Erythroblast (primary cell): ENCODE measurements at places on chromosomes 13 and 19.

- DNase-seq: peak; percentile 41
Measured at GRCh38 chr19:43581467-43581866, 5.9 kb downstream of the PINLYP start.

DNA sequence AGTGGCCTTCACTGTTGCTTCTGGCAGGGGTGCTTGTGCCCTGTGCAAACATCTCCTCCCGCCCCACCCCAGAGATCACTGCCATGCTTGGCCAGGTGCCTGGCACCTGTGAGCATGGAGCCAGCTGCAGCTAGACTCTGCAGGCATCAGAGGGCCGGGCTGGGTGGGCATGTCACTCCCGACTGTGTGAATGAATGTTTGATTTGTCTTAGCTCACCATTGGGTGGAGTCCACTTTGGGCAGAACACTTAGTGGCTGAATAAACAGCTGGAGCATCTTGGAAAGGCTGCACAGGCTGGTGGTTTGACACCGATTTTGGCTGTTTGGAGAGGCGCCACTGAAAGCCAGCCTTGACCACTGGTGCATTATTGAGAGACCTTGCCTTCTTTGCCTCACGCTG lies 267.3 kb downstream of the DLEU7 start:
- DNase-seq: no peak

DNA sequence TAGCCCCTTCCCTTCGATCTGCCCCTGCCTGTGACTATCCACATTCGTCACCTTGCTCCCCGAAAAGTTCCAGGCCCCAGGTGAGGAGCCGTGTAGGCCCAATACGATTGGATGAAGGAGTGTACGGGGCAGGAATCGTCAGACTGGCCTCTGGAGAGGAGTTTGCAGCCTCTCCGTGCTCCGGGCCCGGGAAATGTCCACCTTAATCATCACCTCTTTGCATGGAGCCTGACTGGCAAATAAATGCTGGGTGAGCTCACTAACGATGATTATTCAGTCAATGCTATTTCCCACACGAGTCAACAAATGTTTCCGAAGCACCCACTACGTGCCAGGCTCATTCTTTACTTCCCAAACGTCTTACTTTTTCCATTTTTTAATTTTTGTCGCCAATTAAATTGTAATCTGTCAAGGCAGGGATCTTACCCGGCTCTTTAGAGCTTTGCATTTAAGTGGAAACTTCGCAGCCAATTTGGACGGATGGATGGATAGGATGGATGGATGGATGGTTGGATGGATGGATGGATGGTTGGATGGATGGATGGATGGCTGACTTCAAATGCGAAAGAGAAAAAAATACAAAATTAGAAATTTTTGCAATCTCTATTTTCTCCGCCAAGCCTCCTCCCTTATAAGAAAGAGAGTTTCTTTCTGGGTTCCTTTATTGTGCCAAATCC lies 45.8 kb downstream of the TGDS start:
- DNase-seq: peak; percentile 70

- peak; percentile 4 for DNase-seq
Measured at GRCh38 chr13:89150362-89150761, 1479.2 kb downstream of the SLITRK5 start.

DNA sequence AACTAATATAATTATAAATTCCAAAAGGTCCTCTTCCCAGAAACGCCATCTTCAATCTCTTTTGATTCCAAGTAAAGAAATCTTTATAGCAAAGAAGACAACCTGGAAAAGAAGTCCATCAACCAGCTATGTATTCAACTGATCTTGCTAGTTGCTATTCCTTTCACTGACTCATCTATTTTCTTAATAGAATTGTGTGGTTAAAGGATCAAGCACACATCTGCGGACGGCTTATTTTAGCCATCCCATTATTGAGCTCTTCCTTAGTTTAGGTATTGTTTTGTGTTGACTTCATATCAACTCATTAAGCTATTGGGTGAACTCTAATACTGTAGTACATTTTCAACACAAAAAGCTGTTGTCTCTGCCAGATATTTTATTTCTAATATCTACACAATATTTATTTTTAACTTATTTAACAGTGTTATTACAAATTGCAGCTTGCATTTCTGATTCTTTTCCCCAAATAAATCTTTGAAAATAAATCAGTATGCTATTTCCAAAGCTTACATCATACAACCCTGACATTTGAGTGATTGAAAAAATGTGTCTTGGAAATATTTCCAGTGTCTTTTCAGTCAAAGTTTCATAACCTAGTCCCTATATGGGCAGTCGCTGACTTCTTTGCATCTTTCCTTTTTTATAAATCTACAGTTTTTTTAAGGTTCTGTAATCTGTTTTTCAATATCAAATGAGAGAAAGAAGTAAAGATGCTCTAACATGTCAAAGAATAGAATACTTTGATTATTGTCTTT lies 158.8 kb upstream of the SPRY2 start:
- no peak for DNase-seq

- peak; percentile 1 for DNase-seq
Measured at GRCh38 chr13:82571653-82572052, 1310.6 kb downstream of the SLITRK1 start.
